Glomerular endothelial cell (primary cell): ENCODE measurements at places on chromosomes 11 and 22. TPM values are rescaled to one million over a fixed set of nuclear protein-coding genes. Genes with fewer than 3 reads are reported as not detected.

The DGCR6L gene
- 67.4 and 67.8 TPM in 2 replicates for total RNA-seq

The DDTL gene
- 2.6 TPM in 1 of 2 replicates, not detected in the other for total RNA-seq

The SLC7A4 gene
- not detected in 2 replicates for total RNA-seq

The MRPL48 gene
- 31.7 and 45.2 TPM in 2 replicates for total RNA-seq

The OR51E2 gene
- total RNA-seq: 0.06 TPM in 1 of 2 replicates, not detected in the other

The PKP3 gene
- 0.41 and 1.9 TPM in 2 replicates for total RNA-seq

The SPI1 gene
- not detected in 2 replicates for total RNA-seq

The CLDN25 gene
- total RNA-seq: not detected in 2 replicates

The LDHAL6A gene
- not detected in 2 replicates for total RNA-seq

The ADAMTS15 gene
- total RNA-seq: 1.7 and 8.5 TPM in 2 replicates

The MRGPRE gene
- total RNA-seq: not detected in 2 replicates

The CDON gene
- total RNA-seq: 6.1 and 7.7 TPM in 2 replicates

The OR6T1 gene
- total RNA-seq: not detected in 2 replicates

The CHADL gene
- total RNA-seq: 0.73 and 1.3 TPM in 2 replicates

The OR51I1 gene
- not detected in 2 replicates for total RNA-seq

The ARHGAP20 gene
- total RNA-seq: 0.29 and 0.70 TPM in 2 replicates

The ARFIP2 gene
- 46.2 and 60.3 TPM in 2 replicates for total RNA-seq

The NAV2 gene
- total RNA-seq: 40.6 and 42.0 TPM in 2 replicates

The UPK3A gene
- total RNA-seq: not detected in 2 replicates

The OR10A2 gene
- total RNA-seq: not detected in 2 replicates

The CARD18 gene
- total RNA-seq: not detected in 2 replicates

The MRGPRX4 gene
- total RNA-seq: not detected in 2 replicates

The GLB1L2 gene
- total RNA-seq: 0.92 and 0.99 TPM in 2 replicates

The RIC3 gene
- total RNA-seq: not detected in 2 replicates

The SLN gene
- total RNA-seq: 2.1 TPM in 1 of 2 replicates, not detected in the other

The MMP13 gene
- not detected in 2 replicates for total RNA-seq

The MPEG1 gene
- not detected in 2 replicates for total RNA-seq

The PKNOX2 gene
- total RNA-seq: 0.29 and 0.76 TPM in 2 replicates
